ENCODE measurements at places on chromosomes 5 and 9. TPM values are rescaled to one million over a fixed set of nuclear protein-coding genes. Genes with fewer than 3 reads are reported as not detected.
A peak's percentile ranks its signal among the peaks of the same experiment; 100 is the strongest.

Gene NPR3
- 0.14 TPM for total RNA-seq

GRCh38 chr5:2155556-2155955 is 272.8 kb upstream of the IRX4 start:
- no peak for DNase-seq

GRCh38 chr5:74250304-74251102 is 390.0 kb downstream of the ENC1 start:
- DNase-seq, result no peak

DNA sequence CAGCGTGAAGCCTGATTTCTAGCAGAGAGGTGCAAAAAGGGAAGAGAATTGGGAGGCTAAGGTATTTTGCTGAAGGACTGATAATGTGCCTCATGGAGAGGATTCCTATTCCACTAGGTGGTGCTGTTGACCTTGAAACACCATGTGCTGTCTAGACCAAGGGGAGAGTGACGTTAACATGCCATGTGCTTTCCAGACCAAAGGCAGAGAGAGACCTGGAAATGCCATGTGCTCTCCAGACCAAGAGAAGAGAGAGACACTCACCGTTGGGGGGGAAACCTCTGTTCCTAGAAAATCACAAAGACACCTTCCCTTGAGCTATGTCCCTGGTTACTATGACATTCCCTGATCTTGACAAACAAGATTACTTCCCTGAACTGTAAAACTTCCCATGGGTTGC is 286.0 kb upstream of the TUSC1 start:
- peak; percentile 1 for DNase-seq

Gene NUDCD2
- total RNA-seq, result 4.6 TPM

- no peak for DNase-seq
Observed at GRCh38 chr9:36891341-36891811, 142.7 kb downstream of the PAX5 start.

DNA sequence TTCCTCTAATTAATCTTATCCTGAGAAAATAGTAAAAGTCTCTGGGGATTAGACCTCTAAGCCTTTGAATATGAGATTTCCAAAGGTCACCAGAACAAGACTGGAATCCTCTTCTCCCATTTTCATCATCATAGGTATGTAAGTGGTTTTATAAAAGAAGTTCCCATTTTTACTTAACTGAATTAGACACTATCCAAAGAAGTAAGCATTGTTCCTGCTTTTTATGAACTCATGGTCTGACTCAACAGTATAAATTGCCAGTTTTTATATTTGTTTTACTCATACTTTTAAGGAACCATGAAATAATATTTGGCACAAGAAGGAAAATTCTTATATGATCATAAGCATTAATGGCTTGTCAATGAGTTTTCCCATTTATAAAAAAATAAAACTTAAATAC is 167.1 kb upstream of the ADRA1B start:
- DNase-seq, result no peak

GRCh38 chr5:14364096-14364495 is 217.5 kb upstream of the OTULINL start:
- DNase-seq, result no peak

All from epithelial cell of proximal tubule (primary cell).